Kidney tubule cell (primary cell): ENCODE measurements at places on chromosomes 5 and 9.
A peak's percentile ranks its signal among the peaks of the same experiment; 100 is the strongest.

GRCh38 chr9:125125523-125125922, 17.8 kb downstream of the SCAI start:
- no peak for DNase-seq

DNA sequence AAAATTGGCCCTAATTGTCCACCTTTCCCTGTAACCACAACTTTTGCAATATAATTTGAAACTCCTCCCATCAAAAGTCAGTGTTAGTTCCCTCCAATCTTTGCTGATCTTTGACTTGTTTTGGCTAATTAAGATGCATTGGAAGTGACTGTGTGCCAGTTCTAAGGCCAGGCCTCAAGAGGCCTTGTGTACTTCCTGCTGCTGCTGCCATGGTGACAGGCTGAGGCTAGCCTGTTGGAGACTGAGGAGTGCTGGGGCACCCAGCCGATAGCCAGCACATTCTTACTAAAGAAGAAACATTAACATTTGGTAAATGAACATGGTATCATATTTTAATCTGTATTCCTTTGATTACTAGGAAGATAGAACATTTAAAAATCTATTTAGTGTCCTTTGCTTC, 86.5 kb downstream of the SREK1 start:
- DNase-seq: peak; percentile 57

DNA sequence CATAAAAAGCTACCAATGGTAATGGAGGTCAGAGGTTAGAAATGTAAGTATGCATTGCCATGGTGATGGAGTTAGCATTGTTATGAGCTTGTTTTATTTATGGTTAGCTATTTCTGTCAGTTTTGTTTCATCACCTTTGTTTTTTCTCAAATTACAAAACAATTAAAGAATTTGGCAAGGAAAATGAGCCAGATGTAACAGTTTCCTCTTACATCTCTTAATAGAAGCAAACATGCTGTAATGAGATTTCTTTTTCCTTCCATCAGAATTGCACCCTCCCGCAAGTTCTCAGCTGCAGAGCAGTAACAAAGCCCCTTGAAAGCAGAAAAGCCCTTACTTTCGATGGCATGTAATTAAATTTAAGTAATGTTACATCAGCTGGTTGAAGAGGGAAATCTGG, 233.0 kb downstream of the SGCD start:
- no peak for DNase-seq

- no peak for DNase-seq
Observed at GRCh38 chr5:154508114-154508513, 30.1 kb upstream of the HAND1 start.

GRCh38 chr5:15763754-15764153, 263.8 kb downstream of the FBXL7 start:
- DNase-seq: no peak

- DNase-seq: no peak
Observed at GRCh38 chr5:135724617-135725016, 109.8 kb upstream of the SLC25A48 start.

DNA sequence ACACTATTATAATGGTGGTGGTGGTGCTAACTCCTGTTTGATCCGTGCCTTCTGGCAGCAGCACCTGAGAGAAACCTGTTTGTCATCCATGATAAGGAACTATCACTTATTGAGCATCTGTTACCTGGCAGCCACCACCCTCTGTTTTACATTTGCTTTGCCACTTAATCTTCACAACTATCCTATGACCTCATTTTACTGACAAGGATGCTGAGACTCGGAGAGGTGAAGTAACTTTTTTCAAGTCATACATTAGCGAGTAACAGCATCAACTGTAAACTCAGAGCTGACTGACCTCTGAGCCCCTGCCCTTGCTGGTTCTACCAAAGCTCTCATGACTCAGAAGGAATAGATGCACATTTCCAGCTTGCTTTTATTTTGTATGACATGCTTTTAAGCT, 81.1 kb downstream of the EGFLAM start:
- DNase-seq: peak; percentile 84

DNA sequence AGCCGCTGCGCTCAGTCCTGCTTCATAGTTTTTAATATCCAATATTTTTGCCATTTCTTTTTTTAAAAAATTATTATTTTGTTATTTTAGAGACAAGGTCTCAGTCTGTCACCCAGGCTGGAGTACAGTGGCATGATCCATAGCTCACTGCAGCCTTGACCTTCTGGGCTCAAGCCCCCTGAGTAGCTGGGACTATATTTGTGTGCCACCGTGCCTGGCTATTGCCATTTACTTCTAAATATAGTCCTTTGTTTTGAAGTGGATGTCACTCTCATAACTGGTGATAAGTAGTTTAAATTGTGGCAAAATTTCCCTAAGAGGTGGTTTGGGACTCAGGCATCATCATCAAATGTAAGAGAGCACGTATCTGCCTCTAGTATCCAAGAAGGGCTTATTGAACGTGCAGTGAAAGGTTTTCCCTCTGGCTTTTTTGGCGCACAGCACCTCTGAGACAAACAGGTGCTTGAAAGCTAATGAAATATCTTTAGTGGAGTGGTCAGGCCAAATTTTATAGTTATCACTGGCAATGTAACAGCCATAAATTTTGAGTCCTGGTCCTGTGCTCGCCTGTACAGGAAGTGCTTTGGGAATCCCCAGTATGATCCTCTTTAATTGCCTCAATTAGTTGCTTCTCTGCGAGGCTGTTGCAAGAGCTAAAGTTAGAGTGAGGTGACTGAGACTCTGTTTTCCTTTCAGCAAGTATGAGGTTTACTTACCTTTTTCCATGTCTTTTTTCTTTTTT, 14.8 kb downstream of the STXBP1 start:
- DNase-seq: no peak

DNA sequence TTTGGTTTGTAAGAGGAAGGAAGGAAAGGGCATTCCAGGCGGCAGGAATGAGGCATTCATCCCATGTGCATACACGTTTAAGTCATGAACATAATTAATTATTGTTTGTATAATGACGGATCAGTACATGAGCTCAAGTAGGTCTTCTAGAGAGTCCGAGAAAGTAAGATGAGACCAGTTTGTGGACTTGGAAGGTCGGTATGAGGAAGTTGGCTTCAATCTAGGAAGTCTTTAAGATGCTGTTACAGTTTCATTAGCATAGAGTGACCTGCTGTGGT, 2.1 kb downstream of the GTF3C4 start:
- peak; percentile 66 for DNase-seq

DNA sequence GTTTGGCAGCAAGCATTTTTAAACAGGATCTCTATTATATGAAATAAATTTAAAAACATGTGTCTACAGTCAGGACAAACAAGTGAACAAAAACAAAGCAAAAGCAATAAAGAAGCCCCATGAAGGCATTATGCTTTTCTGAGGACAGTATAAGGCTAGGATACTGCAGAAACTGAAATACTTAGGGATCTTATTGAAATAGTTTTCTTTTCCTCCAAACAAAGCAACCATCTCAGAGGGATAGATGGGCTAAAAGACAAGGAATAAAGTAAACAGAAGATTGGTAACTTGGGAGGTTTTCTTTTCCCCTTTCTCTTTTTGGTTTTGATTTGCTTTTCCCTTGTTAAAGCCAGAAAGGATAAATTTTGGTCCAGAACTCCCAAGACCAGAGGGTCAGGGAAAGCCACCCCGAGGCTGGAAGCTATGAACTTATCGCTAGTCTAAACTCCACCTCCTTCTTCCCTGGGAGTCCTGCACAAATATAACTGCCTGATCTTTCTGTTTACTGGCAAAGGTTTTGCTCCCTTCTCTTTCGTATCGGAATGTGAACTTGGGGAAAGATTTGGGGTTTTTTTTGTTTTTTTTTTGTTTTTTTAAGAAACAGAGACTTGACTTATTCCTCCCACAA, 164.0 kb downstream of the GHR start:
- DNase-seq: no peak

- no peak for DNase-seq
Observed at GRCh38 chr9:14111696-14112095, 202.2 kb downstream of the NFIB start.

- no peak for DNase-seq
Observed at GRCh38 chr9:123412171-123412820, 56.3 kb downstream of the CRB2 start.

DNA sequence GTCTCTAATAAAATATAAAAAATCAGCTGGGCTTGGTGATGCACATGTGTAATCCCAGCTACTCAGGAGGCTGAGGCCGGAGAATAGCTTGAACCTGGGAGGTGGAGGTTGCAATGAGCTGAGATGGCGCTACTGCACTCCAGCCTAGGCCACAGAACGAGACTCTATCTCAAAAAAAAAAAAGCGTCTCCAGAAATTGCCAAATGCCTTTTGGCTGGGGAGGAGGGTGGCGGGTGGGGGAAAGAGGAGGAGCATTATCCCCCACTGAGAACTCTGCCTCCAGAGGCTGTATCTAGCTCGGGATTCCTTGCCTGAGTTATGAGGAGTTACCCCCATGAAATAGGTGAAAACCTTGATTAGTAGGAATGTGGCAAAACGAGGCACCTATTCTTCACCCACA, 4.8 kb downstream of the ROPN1L start:
- DNase-seq: no peak

DNA sequence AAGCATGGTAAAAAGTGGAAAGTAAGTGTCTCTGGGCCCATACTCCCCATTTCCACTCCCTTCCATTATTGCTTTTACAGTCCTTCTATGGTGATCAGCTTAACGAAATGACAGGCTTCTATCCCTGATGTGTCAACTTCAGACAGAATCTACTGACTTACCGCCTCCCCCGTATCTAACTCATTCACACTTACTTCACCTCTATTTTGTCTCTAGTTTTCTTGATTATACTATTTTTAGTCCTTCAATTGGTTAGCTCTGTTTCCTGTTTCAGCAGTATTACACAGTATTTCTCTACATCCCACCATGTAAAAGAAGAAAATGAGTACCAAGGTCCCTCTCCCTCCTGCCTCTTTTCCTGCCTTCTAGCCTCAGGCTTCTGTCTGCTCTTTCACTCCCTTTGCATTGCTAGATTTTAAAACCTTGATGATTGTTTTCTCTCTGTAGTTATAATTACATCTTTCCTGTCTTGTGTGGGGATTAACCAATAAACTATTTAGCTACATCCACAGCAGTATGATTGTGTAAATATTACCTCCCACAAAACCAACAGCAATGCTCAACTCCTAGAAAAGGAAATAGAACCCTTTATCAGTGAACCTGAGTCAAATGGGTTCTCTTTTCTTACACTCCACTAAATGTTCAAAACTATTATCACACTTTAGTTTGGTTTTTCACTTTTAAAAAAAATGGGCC, 53.4 kb downstream of the GNAQ start:
- no peak for DNase-seq

- no peak for DNase-seq
Observed at GRCh38 chr5:33337637-33337992, 103.2 kb upstream of the TARS1 start.

DNA sequence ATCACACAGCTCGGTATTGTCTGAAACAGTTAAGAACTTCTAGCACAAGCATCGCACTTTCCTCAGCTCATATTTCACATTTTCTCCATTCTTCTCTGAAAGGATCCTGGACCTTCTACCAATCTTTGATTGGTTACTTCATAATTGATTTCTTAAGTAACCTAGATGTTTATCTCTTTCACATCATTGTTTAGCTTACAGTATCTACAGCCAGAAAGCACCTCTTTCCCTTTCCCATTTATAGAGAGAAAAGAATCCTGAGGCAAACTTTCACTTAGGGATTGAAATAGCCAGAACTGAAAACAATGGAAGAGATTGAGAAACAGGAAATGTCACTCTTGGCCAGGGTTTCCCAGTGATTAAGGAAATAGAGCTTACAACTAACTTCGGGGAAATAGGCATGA, 2.5 kb downstream of the IL33 start:
- DNase-seq: peak; percentile 21
